ENCODE measurements at places on chromosomes 13 and 19.
A peak's percentile ranks its signal among the peaks of the same experiment; 100 is the strongest.

DNA sequence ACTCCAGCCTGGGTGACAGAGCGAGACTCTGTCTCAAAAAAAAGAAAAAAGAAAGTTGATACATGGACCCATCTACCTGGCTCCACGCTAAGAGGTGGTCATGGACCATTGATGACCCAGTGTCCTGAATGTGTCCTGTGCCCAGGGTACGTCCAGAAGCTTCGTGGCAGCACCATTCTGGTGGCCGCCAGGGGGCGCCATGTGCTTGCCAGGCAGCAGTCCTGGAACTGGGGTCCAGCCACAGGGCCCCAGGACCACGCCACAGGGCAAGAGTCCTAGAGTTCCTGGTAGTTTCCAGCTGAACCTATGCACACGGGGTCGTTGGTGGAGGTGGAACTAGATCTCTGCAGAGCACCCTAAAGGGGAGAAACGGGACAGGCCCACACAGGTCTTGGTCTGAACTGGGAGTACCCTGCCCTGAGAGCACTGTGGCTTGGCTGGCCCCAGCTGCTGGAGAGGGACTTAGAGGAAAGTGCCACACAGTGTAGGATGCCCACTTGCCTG lies 19.9 kb upstream of the FBXO27 start:
- peak; percentile 27 for DNase-seq

GRCh38 chr13:73096638-73097037 lies 37.8 kb downstream of the KLF5 start:
- no peak for DNase-seq

DNA sequence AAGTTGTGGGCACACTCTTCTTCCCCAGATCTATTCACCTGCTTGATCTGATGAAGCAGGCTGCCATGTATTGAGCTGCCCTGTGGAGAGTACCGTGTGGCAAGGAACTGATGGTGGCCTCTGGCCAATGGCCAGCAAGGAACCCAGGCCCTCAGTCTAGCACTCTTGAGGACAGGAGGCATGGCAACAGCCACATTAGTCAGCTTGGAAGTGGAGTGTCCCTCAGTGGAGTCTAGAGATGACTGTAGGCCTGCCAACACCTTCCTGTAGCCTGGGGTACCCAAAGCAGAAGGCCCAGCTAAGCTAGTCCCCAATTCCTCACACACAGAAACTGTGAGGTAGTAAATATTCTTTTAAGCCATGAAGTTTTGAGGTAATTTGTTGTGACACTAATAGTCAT lies 412.5 kb downstream of the DACH1 start:
- no peak for DNase-seq

GRCh38 chr19:50668879-50669278 lies 19.6 kb downstream of the C19orf81 start:
- no peak for DNase-seq

- DNase-seq = no peak
Observed at GRCh38 chr13:96398486-96398885, 308.6 kb downstream of the HS6ST3 start.

DNA sequence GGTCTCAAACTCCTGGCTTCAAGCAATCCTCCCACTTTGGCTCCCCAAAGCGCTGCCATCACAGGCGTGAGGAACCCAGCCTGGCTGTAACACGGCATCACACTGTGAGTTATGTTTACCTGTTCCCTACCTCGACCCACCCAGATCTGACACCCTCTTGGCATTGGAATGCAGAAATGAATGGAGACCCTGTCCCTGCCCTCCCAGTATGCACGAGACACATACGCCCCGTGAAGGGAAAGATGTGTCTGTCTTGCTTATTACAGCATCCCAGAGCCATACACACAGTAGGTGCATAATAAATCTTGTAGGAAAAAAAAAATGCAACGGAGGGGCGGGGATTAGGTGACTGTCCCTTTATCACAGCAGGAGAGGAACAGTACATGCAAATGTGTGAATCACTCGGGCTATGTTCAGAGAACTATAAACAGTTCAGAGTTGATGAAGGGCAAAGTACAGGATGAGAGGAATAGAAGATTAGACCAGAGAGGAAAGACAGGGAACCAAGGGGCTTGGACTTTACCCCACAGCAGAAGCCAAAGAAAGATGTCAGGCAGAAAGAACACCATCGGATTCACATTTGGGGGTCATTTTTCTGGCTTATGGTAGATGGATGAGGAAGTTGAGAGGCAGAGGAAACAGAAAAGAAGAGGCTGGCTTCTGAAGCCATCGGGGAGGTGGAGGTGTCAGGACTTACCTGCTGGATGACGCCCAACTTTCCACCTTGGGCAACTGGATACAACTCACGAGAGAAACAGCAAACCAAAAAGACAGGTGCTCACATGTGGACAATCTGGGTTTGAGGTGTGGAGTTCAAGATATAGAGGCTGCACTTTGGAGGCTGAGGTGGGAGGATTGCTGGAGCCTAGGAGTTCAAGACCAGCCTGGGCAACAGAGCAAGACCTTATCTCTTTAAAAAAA lies 94.3 kb downstream of the INSR start:
- DNase-seq = no peak

DNA sequence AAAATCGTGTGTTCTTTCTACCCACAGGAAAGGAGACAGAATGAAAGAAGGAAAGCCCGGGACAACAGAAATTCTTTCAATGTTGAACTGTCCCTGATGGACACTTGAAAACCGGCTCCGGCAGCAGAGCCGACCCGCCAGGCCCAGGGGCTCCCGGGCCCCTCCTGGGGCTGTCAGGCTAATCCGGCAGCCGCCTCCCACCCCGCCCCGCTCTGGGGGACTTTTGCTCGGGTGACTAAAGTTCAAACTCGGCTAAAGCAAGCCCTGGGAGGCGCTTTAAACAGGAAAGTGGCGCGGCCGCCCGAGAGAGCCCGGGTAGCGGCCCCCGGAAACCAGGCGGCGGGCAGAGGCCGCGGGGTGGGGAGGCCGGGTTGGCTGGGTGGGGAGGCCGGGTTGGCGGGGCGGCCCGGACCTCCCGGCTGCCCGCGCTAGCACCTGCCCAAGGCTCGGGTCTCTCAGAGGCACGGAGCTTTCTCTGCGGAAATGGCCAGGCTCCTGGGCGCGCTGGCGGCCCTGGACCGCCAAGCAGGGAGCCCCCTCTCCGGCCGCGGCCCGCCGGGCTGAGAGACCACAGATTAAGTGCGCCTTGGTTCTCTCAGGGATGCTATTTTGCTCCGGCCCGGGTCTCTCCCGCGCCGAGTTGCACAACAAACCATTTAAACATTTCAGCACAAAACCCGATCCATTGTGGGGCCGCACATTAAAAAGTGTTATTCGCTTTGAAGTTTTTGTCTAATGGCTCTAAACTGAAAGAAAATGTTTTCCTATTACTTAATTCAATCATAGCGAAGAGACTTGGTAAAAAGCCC lies 2.6 kb upstream of the GSX1 start:
- no peak for DNase-seq

DNA sequence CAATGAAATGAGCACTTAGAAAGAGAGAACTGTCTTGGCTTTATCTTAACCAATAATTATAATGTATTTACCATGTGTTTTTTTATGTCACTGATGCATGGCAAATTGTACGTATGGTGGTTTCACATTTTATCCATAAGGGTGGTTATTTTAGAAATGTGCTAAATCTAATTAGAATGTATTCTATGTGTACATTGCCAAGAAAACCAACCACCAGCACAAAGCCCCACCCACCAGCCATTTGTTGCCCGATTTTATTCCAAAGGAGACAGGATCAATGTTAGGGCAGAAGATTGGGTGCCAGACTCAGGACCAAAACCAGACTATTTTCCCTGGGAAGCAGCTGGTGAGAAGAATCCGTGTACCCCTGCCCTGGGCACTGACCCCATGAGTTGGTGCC lies 63.0 kb upstream of the SOX1 start:
- DNase-seq = no peak

GRCh38 chr13:79225487-79226232 lies 180.4 kb downstream of the RBM26 start:
- no peak for DNase-seq

DNA sequence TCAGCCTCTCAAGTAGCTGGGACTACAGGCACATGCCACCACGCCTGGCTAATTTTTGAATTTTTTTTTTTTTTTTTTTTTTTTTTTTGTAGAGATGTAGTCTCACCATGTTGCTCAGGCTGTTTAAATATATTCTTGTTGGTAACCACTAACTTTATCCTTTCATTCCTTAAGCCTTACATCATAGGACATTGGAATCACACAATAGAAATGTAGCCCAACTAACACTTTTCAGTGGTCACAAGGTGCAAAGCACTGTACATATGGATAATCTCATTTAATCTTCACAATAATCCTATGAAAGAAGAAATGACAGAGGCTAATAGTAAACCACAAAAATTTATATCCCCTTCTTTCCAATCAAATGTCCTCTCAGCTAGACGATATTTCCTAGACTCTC lies 417.8 kb upstream of the DACH1 start:
- no peak for DNase-seq

DNA sequence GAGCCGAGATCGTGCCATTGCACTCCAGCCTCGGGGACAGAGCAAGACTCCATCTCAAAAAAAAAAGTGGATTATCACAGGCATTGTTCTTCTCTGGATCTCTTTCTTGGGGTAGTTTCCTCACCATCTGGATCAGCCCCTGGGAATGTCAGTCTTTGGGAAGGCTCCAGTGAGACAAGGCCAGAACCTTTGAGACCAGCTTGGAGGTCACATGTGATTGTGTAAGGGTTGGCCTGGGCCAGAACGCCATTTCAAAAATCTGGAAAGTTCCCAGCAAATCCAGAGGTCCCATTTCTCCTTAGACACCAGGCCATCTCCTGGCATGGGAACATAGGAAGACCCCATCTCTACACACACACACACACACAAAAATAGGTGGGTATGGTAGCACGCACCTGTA lies 14.2 kb upstream of the ANGPTL8 start:
- no peak for DNase-seq

DNA sequence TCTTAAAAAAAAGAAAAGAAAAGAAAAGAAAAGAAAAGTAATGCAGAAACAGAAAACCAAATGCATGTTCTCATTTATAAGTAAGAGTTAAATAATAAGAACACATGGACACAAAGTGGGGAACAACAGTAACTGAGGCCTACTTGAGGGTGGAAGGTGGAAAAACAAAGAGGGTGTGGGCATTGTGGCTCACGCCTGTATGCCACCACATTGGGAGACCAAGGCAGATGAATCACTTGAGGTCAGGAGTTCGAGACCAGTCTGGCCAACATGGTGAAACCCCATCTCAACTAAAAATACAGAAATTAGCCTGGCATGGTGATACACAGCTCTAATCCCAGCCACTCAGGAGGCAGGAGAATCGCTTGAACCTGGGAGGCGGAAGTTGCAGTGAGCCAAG lies 8.1 kb downstream of the ZNF708 start:
- DNase-seq = no peak

GRCh38 chr19:1837625-1838105 lies 10.6 kb downstream of the REXO1 start:
- no peak for DNase-seq

- no peak for DNase-seq
Observed at GRCh38 chr19:31349160-31349881, at the start of gene TSHZ3. Gene TSHZ3 (minus strand): TSS chr19:31349436. CDS start chr19:31349219, 217 bp downstream.

DNA sequence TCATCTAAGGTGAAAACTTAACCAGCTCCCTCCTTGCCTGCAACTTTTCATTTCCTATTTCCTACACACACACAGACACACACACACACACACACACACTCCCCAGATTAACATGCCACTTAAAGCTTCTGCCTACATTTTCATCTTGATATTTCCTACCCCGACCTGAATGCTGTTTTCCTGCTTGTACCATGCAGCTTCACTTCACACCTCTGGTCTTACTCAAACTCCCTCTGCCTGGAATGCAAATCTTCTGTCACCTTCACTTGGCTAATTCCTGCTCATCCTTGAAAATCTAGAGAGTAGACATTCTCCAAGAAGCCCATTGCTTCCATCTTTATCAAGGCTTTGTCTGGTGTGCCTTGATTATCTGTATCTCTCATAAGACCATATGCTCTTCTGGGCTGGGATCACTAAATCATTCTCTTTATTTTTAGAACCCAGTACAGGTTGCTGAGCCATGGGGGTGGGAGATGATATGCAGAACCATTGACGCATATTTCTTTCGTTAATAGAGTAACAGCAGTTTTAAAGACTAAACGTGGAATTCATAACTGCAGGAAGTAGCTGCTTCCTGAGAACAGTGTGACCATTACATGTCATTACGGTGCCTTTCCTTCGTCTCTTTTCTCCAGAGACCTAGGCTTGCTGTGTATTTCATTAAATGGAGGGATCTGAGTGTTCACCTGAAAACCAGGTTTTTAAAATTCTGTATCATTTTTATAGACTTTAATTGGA lies 37.7 kb downstream of the CNMD start:
- no peak for DNase-seq

- DNase-seq = peak; percentile 42
Observed at GRCh38 chr19:52248241-52248640, 21.1 kb upstream of the ZNF766 start.

GRCh38 chr19:42816894-42817293 lies 51.4 kb upstream of the PSG8 start:
- no peak for DNase-seq

- no peak for DNase-seq
Observed at GRCh38 chr19:10935371-10936059, 6.9 kb downstream of the TIMM29 start.

DNA sequence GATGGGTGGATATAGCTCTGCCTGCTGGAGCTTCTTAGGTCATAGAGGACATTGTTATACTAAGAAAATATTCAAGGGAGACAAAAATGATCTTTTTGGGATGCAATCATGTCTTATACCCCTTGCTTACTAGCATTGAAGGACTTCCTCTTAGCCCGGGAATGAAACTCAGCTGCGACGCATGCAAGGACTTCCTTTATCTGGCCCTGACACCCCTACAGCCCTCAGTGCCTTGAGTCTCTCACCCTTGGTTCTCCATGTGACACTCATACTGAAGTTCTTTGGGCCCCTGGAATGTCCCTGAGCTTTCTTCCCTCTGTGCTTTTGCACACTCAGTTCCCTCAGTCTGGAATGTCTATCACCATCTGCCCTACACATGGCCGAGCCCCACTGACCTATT lies 72.5 kb upstream of the MTIF3 start:
- no peak for DNase-seq

DNA sequence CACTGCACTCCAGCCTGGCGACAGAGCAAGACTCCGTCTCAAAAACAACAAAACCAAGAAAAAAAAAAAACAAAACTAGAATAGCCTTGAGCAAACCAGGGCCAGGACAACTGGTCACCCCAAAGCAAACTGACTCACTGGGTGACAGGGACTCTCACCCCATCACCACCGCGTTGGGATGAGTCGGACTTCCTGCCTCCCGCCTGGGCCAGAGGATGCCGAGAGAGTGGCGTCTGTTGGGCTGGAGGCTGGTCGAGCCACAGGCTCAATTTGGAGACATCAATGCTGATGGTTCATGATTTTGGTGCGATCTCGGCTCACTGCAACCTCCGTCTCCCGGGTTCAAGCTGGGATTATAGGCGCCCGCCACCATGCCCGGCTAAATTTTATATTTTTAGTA lies 11.6 kb downstream of the TMPRSS9 start:
- no peak for DNase-seq

DNA sequence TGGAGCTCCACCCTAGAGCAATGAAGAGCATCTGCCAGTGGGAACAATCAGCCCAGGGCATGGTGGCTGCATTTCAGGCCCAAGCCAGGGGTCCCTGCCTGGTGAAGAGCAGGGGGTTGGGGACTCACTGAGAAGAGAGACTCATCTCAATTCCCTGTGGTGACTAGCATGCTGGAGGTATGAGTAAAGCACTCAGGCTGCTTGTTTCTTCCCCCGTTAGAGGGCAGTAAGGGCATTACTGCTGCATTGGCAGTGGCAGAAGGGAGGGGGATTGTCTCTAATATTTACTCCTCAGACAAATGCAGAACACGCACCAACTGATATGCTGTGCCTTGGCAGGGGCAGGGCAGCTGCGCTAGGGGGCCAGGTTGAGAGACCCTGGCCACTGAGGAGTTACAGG lies 329.1 kb downstream of the SLITRK5 start:
- DNase-seq = no peak

- DNase-seq = no peak
Observed at GRCh38 chr13:54647275-54647674, 1618.7 kb downstream of the OLFM4 start.
